ENCODE measurements at places on chromosomes 2 and 18.
A peak's percentile ranks its signal among the peaks of the same experiment; 100 is the strongest.

DNA sequence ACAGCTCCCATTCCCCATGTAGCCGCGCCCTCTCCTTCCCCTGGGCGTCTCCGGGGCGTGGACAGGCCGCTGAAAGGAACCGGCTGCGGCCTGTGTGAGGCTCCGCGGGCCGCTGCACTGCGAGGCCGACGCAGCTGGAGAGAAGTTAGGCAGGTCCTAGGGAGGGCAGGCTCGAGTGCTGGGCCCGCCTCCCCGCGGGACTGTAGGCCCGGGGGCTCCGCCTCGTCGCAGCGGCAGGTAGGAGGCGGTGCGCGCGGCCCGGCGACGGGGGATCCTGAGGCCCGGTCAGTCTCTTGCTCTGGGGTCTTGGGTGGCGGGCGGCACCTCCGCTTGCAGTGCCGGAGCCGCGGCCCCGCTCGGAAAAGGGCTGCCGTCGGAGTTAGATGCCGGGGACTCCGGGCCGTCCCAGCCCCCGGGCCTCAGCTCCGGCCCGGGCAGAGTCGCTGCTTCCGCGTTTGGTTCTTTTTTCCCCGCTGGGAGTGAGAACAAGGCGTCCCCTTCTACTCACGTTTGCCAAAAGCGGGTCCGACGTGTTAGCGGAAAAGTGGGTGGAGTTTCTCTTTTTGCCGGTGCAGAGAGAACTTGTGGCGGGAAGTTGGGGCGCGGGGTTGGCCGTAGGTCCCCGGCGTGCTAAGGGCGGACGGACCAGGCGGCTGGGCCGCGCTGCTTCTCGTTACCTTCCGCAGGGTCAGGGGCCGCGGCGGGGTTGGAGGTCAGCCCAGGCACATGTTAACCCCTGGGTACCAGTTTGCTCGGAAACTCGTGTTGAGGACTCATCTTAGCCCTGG, at the start of gene VRK2:
Gene VRK2 (plus strand): TSS at position 222 of the 788 bp plus-strand sequence. CDS start 2,026 bp downstream, outside the sequence.
- H3K4me1 ChIP-seq, result peaks cover 46% of the 10 kb centered on the region
- peaks cover 18% of the 10 kb centered on the region for H3K36me3 ChIP-seq
- H3K27ac ChIP-seq, result peak within 1 kb of the TSS; percentile 96
- peak within 1 kb of the TSS; percentile 78 for H3K4me3 ChIP-seq

GRCh38 chr18:68448736-68449135, 266.2 kb downstream of the TMX3 start:
- no peak for DNase-seq
- H3K4me1 ChIP-seq, result no peaks in the 10 kb centered on the region
- no peak overlapping the region for H3K27ac ChIP-seq
- no peaks in the 10 kb centered on the region for H3K27me3 ChIP-seq
- no peak overlapping the region for H3K4me3 ChIP-seq
- H3K36me3 ChIP-seq, result no peaks in the 10 kb centered on the region

- H3K4me3 ChIP-seq, result no peak overlapping the region
- DNase-seq, result no peak
- H3K27me3 ChIP-seq, result peaks cover 12% of the 10 kb centered on the region
- no peaks in the 10 kb centered on the region for H3K36me3 ChIP-seq
These were observed 35.5 kb downstream of the TGIF1 start for GRCh38 chr18:3485153-3486149.

- H3K27me3 ChIP-seq, result no peaks in the 10 kb centered on the region
- no peak overlapping the region for H3K4me3 ChIP-seq
- H3K4me1 ChIP-seq, result no peaks in the 10 kb centered on the region
These were observed 246.1 kb downstream of the RAD51AP2 start for GRCh38 chr2:17272170-17272569.

- H3K36me3 ChIP-seq, result peaks cover 33% of the 10 kb centered on the region
- H3K4me1 ChIP-seq, result peaks cover 58% of the 10 kb centered on the region
- no peak for DNase-seq
- no peaks in the 10 kb centered on the region for H3K27me3 ChIP-seq
- peak overlapping the region; percentile 86 for H3K4me3 ChIP-seq
These were observed 643 bp downstream of the RMC1 start for GRCh38 chr18:23503963-23504344.

DNA sequence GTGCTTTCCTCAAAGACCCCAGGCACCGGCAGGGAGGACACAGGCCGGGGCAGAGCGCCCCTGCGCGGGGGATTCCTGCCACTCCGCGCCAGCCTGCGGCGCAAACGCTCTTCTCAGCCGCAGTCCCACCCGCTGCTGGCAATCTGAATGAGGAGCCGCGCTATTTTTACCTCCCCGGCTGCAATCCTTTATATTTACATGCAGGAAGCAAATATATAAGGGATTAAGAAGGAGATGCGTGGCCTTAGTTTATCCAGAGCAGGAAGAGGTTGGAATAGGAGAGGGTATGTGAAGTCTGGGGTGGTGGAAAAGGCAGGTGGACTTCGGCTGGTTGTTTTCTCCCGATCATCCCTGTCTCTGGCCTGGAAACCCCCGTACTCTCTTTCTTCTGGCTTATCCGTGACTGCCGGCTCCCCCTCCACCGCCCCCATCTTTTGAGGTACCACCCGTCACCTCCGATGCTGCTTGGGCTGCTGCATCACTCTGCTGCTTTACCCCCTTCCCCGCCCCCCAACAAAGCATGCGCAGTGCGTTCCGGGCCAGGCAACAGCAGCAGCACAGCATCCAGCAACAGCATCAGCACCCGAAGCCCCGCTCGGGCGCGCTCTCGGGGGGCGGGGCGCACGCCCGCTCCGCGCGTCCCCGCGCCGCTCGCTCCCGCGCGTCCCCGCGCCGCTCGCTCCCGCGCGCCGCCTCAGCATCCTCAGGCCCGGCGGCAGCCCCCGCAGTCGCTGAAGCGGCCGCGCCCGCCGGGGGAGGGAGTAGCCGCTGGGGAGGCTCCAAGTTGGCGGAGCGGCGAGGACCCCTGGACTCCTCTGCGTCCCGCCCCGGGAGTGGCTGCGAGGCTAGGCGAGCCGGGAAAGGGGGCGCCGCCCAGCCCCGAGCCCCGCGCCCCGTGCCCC, at the start of gene ADAM23:
Gene ADAM23 (plus strand): TSS at position 700 of the 902 bp plus-strand sequence. CDS start 335 bp downstream, outside the sequence.
- H3K4me1 ChIP-seq, result peaks cover 16% of the 10 kb centered on the region
- H3K27me3 ChIP-seq, result peaks cover 67% of the 10 kb centered on the region
- H3K36me3 ChIP-seq, result no peaks in the 10 kb centered on the region
- peak; percentile 50 for DNase-seq
- H3K4me3 ChIP-seq, result peak within 1 kb of the TSS; percentile 65
- no peak within 1 kb of the TSS for H3K27ac ChIP-seq

Data from activated naive CD4-positive, alpha-beta T cell treated with anti-CD3 and anti-CD28 coated beads, Interleukin-2, amount 10 ng/mL, durations not matched to agents 7 days and 5 days (primary cell).